ENCODE measurements at places on chromosomes 2 and 18.

DNA sequence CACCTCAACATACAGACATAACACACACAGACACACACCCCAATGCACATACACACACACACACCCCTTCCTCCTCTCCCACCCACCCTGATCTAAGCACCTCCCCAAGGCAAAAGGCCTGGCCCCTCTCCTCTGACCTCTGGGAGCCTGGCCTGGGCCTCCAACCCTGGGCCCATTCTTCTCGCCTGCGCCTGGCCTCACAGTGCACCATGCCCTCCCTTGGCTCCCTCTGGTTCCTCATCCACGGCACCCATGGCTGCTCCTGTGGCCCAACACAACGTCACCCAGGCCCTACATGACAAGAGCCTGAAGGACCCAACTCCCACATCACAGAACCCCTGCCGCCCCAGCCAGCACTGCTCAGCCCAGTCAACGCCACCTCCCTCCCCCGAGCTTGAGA, 281.3 kb downstream of the CELF4 start:
- DNase-seq: no peak

- DNase-seq: no peak
These were observed 111.4 kb downstream of the THNSL2 start for GRCh38 chr2:88281302-88282217.

- no peak for DNase-seq
These were observed 51.0 kb upstream of the ZNF516 start for GRCh38 chr18:76546088-76546435.

GRCh38 chr18:68342039-68342659, 372.8 kb downstream of the TMX3 start:
- DNase-seq: no peak

- DNase-seq: no peak
These were observed 419.9 kb upstream of the HS6ST1 start for GRCh38 chr2:128738446-128739110.

GRCh38 chr18:24428709-24429108, 2.2 kb downstream of the IMPACT start:
- DNase-seq: no peak

- no peak for DNase-seq
These were observed 20.2 kb downstream of the CRACDL start for GRCh38 chr2:98915751-98916358.

DNA sequence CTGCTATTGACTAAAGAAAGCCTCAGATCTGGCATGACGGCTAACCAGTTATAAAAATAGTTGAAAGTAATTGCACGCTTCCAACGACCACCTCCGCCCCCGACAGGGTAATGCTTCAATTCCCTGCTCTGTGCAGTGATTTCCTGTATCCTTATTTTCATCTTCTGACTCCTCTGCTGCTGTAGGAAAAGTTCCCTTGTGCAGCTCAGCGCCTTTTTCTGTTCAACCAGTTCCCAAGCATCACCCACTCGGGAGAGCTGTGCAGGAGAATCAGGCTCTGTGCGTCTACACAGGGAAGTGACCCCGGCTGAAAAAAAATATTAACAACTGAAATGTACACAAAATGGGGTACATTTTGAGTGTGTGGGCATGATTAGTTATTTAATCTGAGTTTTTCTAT, 91.3 kb upstream of the COPS8 start:
- no peak for DNase-seq

DNA sequence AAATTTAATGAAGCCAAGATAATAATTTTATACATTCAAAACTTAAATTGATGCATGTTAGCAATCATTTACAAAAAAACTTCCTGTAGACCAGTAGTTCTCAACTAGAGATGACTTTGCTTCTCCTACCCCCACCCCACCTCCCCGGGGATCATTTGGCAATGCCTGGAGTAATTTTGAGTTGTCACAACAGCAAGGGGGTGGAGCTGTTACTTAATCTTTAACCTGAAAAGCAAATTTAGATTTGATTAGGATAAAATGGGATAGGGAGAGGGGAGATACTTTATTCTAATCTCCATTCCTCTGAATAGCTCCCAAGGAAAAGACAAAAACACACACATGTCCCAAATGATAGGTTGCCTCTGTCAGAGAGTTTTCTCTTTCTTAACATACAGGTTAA, 4.2 kb downstream of the SLC40A1 start:
- no peak for DNase-seq

- no peak for DNase-seq
These were observed 9.7 kb downstream of the CYBRD1 start for GRCh38 chr2:171531836-171532450.

GRCh38 chr2:36322108-36322507, 33.5 kb upstream of the CRIM1 start:
- no peak for DNase-seq

DNA sequence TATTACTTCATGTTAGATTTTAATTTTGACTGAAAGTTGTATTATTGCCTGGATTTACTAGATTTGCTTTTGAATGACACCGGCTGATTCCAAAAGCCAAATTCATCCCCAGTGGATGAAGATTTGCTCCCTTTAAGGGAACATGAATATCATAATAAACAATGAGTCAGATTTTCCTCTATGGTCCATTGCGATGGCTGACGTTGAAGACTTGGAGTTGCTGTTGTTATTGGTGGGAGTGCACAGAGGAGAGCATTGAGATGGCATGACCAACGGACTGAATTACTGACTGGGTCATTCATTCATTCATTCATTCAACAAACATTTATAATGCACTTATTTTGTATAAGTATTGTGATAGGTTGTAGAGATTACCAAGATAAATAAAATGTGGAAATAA, 33.4 kb upstream of the LYPD1 start:
- no peak for DNase-seq

DNA sequence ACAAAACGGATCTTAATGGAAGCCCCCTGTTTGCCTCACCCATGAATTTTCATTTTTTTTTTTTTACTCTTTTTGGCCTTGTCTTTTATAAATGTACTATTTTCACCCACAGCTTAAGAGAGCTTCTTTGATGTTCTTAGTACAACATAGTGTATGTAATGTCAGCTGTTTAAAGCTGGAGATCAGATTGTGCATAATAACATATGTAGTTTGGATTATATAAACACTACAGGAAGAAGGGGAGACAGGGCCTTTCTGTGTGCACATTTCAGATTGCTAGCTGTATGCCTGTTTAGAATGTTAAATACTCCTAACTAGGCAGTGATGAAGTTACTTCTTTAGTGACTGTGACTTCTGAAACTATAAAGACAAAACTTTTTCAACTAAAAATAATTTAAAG, 2.1 kb upstream of the TANC1 start:
- DNase-seq: no peak

GRCh38 chr2:112629823-112630222, 15.9 kb upstream of the SLC20A1 start:
- DNase-seq: no peak

DNA sequence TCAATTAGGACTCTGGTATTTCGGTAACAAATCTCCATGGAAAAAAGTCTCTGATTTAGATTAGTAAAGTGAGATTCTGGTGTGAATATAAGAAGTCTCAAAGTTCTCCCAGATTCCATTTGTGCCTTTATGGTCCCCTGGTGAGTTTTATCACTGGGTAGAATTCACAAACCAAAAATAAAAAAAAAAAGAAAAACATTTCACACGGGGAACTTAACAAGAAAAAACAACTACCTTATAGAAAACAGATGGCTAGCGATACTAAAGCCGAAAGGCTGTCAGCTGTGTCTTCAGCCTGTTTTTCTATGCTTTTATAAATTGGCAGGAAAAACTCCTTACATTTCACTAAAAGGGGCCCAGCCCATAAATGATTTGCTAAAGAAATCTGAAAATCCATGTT, 50.6 kb downstream of the COL5A2 start:
- DNase-seq: no peak

DNA sequence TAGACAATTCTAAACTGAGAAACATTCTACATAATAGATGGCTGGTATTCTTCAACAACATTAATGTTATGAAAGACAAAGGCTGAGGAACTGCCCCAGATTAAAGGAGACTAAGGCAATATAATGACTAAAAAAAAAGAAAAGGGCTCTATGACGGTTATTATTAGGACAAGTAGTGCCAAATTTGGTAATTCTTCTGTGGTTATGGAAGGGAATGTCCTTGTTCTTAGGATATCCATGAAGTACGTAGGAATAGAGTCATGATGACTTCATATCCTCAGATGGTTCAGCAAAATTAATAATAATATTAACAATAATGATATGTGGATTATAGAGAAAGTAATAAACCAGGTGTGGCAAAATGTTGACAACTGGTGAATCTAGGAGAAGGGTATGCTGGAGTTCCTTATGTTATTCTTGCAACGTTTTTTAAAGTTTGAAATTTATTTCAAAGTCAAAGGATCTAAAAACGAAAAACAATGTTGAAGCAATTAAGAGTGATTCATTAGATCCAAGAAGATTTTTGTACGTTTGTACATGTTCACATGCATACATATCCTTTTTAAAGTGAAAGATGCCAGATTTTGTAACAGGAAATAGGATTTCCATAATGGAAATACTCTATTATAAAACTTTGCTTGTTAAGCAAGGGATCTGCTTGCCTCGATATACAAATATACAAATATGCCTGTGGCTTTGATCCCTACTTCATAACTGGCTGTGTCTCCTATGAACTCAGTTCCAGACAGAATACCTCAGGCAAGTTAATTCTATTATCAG, 27.7 kb upstream of the STRN start:
- no peak for DNase-seq

DNA sequence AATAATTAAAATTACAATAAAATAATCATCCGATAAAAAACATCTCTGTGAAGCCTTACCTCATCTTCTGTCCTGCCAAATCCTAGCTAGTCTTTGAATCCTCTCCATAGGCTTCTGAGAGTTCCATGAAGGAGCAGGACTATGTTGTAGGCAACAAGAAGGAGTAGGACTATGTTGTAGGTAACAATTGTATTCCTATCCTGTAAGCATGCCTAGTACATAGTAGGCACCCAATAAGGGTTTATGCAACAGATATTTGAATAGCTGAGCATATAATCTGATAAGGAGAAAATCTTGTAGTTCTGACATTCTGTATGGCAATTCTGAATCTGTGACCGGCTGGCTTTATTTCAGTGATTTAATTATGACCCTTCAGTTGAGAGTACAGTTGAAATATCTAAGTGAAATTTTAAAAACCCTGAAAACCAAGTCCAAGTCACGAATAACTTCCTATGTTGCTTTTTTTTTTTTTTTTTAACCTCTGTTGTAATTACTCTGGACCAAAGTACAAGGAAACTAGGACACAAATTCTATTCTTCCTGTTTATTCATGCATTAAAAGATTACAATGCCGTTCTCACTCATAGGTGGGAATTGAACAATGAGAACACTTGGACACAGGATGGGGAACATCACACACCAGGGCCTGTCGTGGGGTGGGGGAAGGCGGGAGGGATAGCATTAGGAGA, 27.8 kb downstream of the VWA3B start:
- no peak for DNase-seq

DNA sequence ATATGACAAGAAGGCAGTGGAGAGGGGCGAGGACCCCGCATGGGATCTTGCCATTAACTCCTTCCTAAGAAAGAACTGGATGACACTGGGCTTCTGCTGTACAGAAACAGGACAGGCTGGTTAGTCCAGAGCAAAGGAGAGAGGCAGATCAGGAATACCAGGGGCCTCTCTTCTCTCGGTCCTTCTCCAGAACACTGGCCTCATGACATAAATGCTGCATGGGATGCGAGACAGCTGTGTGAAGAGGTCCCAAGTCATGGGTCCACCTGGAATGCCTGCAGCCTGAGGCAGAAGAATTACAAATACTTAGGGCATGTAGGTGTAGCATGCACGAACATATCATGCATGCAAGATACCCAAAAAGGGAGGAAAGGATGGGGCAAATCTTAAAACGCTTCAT, 9.1 kb downstream of the MBOAT2 start:
- DNase-seq: no peak

DNA sequence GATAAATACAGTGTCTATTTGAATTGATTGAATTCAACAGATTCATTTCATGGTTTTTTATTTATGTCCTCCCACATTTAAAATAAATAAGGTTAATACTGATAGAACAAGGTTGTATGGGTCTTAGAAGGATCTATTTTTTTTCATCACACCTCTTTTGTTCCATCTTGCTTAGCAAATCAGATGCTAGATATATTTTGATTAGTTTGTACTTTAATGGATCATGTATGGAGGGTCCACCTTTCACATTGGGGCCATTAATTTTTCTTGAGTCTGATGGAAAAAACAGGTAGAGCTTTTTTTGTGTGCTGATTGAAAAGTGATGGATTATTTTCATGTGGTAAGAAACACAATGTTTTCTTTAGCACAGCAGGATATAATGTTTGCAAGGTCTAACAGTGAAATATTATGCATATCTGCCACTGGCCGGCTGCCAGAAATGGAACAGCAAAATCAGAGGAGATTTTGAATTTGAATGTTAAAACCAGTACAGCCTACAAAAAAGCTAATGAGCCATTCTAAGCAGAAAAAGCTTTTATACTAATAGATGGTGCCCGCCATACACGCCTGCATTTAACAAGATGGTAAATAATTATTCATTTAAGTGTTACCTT, 188.1 kb upstream of the ETAA1 start:
- DNase-seq: no peak

DNA sequence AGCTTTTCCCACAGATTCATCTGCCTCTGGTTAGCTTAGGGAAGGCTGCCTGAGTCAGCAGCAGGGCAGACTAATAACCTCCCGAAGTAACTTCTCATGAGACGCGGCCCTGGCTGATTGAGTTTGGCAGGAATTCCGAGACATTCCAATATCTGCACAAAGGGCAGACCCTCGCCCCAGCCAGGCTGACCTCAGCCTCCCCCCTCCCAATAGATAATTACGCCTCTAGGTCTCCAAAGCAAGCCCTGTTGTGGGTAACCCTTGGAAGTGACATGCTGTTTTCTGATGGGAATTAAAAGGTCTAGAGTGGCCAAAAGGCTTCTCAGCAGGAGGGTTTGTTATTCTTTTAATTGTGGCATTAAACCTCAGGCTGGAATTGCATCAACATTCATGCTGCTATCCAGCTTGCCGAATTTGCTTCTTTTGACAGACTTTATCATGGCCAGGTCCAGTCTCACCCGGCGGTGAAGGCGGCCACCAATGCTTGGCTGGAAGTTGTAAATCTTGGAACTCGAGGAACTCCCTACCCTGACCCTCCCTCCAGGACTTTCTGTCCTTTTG, 98.0 kb upstream of the SLC14A2 start:
- no peak for DNase-seq

GRCh38 chr2:41736586-41736985, 311.2 kb upstream of the PKDCC start:
- DNase-seq: no peak

GRCh38 chr18:77884454-77884853, 634.8 kb downstream of the GALR1 start:
- no peak for DNase-seq

- no peak for DNase-seq
These were observed 19.2 kb downstream of the CDC42EP3 start for GRCh38 chr2:37652199-37652640.

GRCh38 chr2:45896311-45896710, 244.8 kb downstream of the PRKCE start:
- no peak for DNase-seq

DNA sequence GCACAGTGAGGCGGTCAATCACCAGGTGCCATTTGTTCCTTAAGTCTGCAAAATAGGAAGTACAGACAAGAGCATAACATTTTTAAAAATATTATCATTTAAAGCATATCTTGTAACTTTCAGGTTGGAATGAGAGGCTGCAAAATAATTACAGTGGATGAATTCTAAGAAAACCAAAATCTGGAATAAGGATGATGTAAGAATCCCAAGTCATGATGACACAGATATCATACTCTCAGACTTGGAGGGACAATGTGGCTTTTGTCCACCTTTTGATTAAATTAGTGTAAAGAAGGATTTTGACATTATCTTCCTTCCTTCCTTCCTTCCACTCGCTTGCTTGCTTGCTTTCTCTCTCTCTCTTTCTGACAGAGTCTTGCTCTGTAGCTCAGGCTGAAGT, 244.4 kb downstream of the NAPG start:
- DNase-seq: no peak

GRCh38 chr2:36486521-36487044, 111.4 kb downstream of the FEZ2 start:
- DNase-seq: no peak

Data from activated T-helper 1 cell treated with Interleukin-2 at 50 U/mL for 16 hours (primary cell).